ENCODE measurements at places on chromosomes 1 and 21. TPM values are rescaled to one million over a fixed set of nuclear protein-coding genes. Genes with fewer than 3 reads are reported as not detected.

DNA sequence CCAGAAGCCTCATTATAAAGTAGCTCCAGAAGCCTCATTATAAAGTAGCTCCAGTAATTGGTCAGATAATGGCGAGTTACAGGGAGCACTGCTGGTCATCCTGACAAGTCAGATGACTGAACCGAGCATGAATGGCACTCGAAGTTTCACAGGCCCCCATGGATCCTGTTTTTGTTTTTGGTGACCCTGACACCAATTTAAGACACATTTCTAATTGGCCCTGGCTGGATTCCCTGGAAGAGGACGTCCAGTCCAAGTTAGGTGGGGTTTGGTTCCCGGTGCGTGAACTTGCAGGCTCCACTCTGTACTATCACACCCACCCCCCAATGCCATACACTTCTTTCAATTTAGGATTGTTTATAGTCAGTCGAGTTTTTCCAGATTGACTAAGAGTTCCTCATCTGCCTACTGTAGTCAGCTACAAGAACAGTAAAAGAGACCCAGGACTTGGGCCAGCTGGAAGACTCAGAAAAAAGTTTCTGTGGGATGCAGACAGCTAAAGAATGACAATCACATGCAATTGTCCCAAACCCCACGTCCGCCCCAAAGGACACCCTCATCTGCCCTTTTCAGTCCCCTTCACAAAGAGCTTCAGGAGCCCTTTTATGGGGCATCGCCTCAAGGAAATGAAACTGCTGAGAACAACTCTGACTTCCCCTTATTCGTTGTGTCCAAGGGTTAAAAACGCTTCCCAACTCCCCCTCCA lies 2.7 kb downstream of the DHRS3 start:
- DNase-seq: no peak

SUSD4 gene
- 26.3 TPM for total RNA-seq

TCHH gene
- 0.25 TPM for total RNA-seq

GRCh38 chr1:176878750-176879536 lies 285.6 kb downstream of the ASTN1 start:
- no peak for DNase-seq

DNA sequence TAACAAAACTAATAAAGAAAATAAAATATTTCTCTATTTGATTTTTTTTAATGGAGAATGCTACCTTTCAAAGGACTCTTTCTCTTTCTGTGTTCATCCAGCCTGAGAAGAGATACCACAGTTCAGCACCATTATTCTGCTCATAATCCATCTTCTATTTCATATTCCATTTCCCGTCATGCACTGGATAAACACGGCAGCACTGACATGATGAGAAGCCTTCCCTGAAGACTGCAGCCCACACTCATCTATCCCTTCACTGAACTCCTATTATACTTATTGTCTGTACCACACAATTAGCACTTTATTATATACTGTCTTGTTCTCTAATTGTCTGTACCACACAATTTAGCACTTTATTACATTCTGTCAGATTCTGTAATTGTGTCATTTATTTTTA lies 10.7 kb upstream of the NPL start:
- DNase-seq: no peak

DNA sequence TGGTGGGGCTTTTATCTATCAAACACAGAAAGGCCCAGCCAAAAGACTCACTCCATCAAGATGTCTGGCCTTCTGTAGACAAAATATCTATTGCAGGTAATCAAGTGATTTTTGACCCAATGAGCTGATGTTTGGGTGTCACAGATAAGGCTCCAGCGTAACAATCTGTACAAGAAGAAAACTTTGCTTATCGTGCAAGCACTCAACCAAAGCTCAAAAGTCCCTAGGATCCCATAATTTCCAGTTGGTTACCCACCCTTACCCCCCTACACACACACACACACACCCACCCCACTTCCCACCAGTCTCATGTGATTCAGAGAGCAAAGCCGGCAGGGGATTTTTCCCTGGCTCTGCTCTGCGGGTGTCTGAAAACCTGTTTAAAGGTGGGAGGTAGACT lies 5.8 kb downstream of the ITPKB start:
- DNase-seq: no peak
